CD4-positive, alpha-beta T cell treated with Interferon gamma for 1 hour (primary cell): ENCODE measurements at places on chromosomes 3 and 15.

GRCh38 chr3:64319391-64319790, 94.1 kb upstream of the PRICKLE2 start:
- DNase-seq: no peak

DNA sequence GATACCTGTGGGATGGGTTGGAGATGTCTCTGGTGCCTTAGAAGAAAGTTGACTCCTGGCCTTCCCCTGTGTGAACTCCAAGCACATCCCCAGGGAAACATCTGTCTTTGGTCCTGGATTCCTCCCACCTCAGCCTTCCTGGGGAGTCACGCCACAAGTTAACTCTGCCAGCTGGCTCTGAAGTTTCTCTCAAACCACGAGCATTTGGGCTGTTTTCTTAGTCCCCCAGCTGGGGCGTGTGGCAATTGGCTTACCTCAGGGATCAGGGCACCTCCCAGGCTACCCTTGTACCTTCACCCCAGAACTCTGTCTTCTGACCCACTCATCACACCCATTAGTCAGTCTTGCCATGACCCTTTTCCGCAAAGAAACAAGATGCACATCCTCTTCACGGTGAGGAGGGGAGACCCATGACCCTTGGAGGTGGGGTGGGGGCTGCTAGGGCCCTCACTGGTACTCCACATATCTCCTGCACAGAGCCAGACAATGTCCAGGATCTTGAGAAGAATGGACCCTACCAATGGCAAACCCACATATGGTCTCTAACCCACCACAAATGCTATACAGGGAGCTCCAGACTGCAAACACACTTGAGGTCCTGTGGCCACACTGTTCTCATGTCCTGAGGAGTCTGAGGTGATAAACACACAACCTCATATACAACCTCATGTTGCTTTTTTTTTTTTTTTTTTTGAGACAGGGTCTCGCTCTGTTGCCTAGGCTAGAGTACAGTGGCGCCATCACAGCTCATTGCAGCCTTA, 3.9 kb downstream of the NEIL1 start:
- DNase-seq: no peak

DNA sequence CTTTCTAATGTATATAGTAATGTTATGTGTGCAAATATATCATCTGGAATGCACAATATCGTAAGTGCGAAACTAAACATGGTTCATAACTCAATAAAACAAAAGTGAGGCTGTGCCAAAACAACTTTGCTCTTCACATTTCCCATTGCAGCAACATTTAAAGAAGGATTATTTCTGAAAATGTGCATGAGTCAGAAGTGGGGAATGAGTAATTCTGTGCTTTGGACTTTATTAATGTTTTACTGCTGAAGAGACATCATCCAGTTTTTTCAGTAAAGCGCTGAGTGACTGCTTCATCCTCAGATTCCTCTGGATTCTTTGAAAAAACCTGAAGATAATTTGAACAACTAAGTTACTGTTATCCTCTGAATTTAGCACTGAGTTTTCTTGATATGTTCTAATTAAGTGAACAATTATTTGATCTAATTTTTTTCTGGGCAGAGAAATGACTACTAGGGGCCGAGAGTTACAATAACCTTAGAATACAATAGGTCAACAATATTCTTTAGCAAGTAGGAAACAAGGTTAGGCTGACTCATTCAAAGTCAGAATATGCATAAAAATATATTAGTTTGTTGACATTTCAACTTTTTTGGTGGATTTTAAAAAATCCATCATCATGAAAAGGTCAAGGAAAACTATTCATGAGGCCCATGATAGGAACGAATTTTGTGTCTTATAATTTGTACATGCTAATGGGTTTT, 20.0 kb upstream of the PLCL2 start:
- DNase-seq: no peak

- no peak for DNase-seq
Observed at GRCh38 chr15:66128116-66128680, 125.4 kb downstream of the MEGF11 start.

- DNase-seq: no peak
Observed at GRCh38 chr15:80055933-80056332, 3.5 kb upstream of the ZFAND6 start.

DNA sequence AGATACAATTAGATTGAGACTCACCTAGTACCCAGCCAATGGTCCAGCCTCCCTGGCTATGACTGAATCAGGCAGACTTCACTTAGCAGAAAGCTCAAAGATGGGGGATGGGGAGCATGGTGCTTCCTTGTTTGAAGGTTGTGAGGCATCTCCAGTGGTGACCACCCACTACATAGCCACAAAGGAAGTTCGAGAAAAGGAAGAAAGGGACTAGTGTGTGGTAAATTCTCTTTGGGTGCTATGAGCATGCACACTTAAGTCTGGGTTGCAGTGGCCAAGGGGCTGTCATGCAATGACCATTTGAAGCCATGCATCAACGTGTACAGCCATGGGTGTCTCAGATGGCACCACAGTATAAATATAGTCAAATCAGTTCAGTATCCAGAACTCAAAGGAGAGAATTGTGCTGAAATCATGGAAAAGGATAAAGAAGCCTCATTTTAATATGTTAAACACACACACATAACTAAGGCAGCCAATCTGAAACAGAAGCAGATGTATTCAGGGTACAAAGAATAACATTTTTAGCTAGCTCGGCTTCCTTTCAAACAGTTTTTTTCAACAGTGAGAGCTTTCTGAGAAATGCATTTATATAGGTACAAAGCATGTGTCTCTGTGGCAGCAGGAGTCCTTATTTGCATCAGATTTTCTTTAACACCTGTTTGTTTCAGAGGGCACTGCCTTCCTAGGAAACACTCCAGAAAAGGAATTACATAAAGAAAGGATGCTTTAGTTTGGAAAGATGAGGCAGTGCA, 275.5 kb downstream of the GAP43 start:
- no peak for DNase-seq

- DNase-seq: no peak
Observed at GRCh38 chr3:128572644-128573105, 77.9 kb downstream of the RPN1 start.

GRCh38 chr3:62109534-62109933, 263.8 kb downstream of the FEZF2 start:
- DNase-seq: no peak

GRCh38 chr3:153614140-153614539, 452.1 kb downstream of the RAP2B start:
- DNase-seq: no peak

- DNase-seq: no peak
Observed at GRCh38 chr15:22902981-22903380, 64.5 kb downstream of the NIPA2 start.

DNA sequence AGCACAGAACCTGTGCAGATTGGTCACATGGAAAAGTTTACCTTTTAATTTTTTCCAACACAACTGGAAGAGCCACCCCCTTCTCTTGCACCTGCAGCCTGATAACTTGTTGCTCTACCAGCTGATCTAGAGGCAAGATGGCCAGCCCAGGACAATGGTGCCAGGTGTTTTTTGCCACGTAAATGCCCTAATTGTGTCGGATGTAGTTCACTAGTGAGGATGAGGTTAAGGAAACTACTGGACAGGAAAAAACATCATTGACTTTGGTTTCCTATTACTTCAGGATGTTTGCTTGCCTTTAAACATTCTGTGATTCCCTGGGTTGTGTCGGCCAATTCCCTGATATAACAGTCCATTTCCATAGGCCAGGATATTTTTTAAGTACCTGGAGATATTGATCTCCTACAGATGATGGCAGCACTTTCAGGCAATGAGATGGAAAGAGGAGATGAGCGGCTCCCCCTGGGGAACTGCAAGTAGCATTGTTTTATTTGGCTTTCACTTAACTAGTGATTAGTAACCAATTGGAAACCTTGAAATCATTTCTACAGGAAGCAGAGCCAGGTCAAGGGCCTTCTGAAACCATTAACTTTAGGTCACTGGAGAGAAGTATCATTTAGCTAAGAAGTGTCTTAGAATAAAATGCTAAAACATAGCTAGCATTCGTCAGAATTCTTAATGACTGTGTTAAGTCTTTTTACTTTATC, 72.5 kb downstream of the OSBPL10 start:
- DNase-seq: no peak

DNA sequence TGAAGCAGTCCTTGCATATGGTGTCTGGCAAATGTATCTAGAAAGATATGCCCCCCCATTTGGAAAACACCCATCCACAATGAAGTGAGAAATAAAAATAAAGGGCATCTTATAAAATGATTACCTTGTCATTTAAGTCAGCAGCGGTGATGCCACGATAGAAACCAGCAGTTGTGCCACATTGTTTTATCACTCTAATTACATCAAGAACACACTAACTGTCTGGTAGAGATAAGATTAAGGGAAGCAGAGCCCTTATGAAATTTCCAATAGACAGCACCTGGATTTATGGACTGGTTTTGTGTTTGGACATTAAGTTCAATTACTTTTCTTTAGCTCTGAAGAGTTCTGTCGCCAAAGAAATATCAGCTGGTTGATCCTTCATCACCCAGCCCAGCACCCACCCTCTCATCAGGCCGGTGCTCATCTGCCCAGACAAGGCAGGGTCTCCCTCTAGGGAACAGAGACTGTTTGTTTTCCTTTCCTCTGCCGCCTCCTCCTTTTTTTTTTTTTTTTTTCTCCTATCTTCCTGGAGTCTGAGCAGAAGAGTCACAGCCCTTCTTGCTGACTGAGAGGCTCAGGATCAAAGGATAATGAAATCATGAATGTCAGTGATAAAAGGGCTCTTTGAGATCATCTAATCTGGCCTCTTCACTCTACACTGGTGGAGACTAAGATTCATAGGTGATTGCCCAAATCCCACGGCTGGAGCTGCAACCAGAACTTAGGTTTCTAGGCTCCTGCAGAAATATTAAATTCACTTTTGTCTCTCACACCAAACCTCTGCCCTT, 464.1 kb downstream of the NTRK3 start:
- no peak for DNase-seq

GRCh38 chr3:46684891-46685290, 8.6 kb downstream of the ALS2CL start:
- DNase-seq: no peak

DNA sequence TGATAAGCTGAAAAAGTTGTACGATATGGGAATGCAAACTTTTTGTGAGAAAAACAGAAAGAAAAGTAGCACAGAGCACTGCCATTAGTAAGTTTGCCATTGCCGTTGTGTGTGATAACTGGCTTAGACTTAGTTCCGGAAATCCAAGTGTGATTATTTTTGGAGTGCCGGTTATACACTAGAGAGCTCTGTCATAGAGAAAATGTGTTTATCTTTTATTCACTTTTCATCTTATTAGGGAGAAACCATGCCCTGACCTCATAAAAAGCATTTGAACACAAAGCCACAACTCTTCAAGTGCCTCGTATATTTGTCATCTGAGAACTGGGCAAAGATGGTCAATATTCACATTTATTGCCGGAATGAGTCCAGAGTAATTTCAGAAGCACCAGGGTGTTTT, 36.1 kb downstream of the CTDSPL start:
- no peak for DNase-seq

DNA sequence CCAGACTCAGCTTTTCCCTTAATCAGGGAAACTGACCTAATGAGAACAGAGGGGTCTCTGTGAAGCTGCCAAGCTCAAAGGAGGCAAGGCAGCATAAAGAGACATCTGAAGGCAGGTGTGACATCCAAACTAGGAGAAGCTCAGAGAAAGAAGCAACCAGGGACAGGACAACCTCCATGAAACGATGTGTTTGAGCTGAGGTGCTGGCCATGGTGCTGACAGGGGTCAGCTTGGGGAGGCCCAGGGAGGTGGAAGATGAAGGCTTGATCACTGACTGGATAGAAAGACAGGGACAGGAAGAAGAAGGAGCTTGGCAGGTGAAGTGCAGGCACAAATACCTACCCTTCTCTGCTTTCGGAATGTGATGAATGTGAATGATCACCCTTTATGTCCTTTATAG, 179.5 kb upstream of the NSMCE3 start:
- DNase-seq: no peak

DNA sequence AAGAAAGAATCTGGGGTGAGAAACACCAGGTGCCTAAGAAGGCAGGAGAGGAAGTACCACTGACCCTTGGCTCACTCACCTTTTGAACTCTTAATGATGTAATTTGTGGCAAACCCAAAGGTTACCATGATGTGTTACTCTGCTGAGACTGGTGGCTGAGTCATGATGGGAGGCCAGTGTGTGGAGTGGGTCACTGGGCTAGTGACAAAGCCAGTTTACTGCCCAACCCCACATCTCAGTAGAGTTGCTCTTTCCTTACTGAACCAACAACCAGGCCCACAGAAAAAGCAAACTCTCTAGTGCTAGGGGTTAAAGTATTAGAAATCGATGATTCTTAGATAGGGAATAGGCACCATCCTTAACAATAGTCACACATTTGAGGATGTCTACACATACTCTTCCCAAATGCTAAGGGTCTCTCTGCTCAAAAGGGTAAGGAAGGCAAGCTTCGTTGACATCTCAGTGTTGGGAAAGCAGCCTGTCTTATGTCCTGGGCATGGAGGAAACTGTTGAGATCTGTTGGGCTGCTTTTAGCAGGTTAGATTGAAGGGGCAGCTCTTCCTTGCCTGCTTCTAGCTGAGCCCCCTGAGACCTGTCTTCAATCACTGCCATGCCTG, 3.1 kb downstream of the RBP2 start:
- DNase-seq: no peak

GRCh38 chr3:126465928-126466544, 9.7 kb downstream of the ZXDC start:
- no peak for DNase-seq
